Osteoblast (primary cell): ENCODE measurements at places on chromosomes 11 and 22.
A peak's percentile ranks its signal among the peaks of the same experiment; 100 is the strongest.

- no peak for DNase-seq
Measured at GRCh38 chr11:125315079-125315740, 150.7 kb downstream of the PKNOX2 start.

GRCh38 chr22:30267382-30268302, 991 bp upstream of the OSM start:
- no peak for DNase-seq

- DNase-seq: no peak
Measured at GRCh38 chr11:60699284-60699691, at the start of gene MS4A8. Gene MS4A8, plus strand, starts transcription at chr11:60699612. Its CDS starts 1,249 bp downstream, at chr11:60700861.

DNA sequence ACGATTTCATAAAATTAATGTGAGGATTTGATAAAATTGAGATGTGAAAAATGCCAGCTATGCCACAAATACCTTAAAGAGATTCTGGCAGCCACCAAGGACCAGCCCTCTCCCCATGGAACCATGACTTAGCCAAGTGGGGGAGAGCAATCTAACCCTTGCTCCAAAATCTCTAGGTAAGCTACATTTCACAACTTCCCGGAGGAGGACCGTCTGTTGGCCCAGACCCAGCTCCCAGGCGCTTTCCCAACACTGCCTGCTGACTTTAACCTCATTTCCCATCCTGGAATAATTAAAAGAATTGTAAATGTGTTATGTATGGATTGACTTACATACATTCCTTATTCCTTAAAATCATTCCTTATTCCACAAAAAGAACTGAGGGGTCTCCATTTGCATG, 47.5 kb upstream of the TENM4 start:
- DNase-seq: no peak

GRCh38 chr11:128552783-128553661, 34.3 kb downstream of the ETS1 start:
- DNase-seq: no peak

DNA sequence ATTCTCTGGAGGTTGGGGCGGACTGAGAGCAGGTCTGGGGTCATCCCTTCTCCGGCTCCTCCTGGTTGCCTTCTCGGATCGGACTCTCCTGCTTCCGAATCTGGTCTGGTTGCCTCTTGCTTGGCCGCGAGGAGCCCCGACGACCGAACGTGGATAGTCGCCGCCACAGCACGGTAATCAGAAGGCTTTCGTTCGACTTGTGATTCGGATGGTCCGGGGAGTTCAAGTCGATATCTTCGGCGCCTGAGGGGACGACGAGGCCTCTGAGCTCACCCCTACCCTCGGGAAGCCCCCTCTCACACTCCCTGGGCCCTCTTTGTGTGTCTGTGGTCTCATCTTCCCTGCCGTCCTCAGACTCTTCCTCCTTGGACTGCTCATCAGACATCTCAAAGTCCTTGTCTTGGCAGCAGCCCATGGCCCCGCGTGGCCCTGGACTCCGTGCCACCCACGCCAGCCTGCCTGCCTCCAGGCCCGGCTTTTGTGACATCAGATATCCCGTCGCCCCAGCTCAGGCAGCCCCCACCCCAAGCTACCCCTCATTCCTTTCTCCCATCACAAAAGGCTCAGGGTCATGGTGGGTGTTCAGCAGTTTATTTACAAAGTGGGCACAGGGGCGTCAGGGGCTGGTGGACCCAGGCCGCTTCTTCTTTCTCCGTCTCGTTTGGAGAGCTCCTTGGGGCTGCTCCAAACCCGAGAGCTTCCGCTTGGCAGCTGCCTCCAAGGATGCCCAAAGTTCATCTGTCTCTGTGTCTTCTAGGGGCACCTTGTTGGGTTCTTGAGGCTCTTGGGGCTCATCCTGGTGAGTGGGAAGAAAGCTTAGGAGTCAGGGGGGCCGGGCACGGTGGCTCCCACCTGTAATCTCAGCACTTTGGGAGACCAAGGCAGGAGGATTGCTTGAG, at the start of gene TEX54:
Gene TEX54, minus strand, starts transcription at position 506 of the 899 bp plus-strand sequence.
- DNase-seq: peak; percentile 89

- DNase-seq: no peak
Measured at GRCh38 chr11:73889019-73889418, 12.2 kb downstream of the PAAF1 start.

GRCh38 chr22:30178181-30179126, 68.1 kb downstream of the LIF start:
- no peak for DNase-seq

DNA sequence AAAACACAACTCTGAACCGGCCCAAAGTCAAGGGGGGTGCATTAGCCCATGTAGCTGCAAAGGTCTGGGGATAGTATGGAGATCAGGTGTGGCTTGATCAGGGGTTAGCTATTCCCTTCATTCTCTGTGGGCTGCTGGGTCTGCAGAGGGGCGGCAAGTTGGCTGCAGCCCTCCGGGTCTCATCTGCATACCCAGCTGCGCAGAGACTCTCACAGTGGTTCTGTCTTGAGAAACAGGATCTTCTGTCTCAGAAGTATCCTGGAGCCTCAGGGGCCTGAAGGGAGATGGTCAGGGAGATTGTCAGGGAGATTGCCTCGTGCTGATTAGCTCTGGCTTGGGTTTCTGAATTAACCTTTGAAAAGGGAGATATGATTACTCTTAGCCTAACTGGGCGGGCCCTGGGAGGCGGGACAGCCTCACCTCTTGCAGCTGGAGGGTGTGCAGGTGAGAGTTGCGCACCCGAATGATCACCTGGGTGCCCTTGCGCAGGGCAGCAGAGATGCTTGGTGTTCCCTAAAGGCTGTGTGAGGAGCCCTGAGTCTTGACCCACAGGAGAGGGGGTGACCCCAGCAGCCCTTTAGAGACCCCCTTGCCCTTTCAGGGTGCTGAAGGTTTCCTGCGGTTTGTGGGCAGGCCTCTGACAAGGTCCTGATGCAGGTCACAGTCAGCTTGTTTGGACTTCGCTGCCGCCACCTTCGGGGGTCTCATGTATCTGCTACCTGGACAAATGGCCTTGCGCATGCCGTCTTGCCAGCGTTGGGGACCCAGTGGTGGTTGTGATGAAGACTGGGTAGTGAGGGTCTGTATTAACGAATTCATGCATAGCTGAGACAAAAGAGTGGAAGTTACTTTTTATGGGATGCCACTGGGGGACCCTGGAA, 7.3 kb downstream of the ARHGAP8 start:
- DNase-seq: peak; percentile 17

DNA sequence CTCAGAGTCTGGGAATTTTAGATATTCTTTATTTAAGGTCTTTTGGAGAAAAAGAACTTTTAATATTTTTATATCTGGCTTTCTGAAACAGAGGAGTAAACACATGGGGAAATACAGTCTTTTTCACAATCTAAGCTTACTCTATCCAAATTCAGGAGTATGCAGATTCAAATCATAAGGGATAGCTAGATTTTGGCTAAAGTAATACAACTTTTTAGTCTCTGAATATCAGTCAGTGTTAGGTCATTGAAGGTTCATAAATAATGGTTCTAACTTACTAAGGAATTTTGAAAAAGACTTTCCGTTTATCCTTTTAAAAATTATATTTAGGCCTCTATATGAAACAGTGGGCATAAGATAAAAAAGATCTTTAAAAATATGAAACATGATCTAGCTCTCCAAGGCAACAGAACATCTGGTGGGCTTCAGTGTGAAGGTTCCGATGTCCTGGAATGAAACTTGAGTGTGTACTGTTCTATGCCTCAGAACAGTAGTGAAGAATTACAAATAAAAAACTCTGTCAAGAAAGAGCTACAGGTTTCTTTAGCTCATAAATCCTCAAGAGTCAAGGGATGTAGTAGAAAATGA, 165.2 kb upstream of the PDGFD start:
- DNase-seq: no peak

- no peak for DNase-seq
Measured at GRCh38 chr11:120950880-120951279, 73.0 kb upstream of the TBCEL start.
